Fibroblast of skin of back (primary cell): ENCODE measurements at places on chromosomes 16 and 17.

GRCh38 chr16:11245988-11246387 is 10.0 kb downstream of the SOCS1 start:
- no peak for DNase-seq

GRCh38 chr17:57257895-57258851 is 1.9 kb downstream of the MSI2 start:
- no peak for DNase-seq

DNA sequence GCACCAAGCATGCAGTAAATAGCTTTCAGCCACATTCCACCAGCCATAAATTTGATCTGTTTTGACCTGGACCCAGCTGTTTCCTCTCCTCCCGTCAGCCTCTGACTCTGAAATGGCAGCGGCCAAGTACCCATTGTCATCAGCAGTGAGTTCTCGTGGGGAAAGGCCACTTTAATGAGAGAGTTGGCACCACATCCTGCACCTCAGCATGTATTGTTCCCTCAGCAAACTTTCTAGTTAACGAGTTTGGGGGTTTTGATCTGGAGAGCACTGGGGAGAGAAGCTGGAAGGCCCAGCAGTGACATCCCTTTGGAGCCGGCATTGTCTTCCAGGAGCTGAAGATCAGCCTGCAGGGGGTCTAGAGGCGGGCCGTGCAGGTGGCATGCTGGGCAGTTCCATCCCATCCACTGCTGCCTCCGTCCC is 84.9 kb downstream of the RPA1 start:
- no peak for DNase-seq

- DNase-seq: no peak
Observed at GRCh38 chr16:70563636-70564035, 40.0 kb downstream of the SF3B3 start.

DNA sequence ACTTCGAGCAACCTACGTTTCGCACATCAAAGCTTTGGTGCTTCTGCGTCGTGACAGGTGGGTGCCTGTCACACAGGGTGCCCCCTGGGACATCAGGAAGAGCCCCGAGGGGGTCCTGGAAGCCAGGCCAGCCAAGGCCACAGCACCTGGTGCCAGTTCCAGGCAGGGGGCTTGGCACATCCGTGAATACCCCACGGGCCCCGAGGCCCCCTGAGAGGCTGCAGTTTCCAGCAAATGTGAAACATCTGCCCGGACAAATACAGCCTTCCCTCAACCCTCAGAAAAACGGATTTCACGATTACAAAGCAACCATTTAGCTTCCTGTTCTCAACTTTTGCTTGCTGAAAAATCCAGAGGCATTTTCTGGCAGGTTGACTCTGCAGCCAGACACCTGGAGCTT is 109.3 kb upstream of the METRNL start:
- no peak for DNase-seq

DNA sequence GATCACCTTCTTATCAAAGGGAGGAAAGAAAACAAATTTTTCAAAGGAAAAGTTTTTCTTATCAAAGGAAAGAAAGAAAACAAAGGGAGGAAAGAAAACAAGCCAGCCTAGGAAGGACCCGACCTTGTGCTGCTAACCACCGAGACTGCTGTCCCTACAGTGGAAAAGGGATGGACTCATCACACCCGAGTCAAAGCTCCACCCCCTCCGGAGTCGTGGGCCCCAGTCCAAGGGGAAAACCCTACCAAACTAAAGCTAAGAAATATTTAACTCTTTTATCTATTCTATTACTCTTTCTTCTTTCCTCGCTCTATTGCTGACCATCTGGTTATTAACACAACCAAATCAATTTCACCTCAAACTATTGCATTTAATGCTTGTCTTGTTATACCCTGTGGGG is 6.1 kb upstream of the ENDOV start:
- no peak for DNase-seq

GRCh38 chr16:28823291-28823872 is 583 bp downstream of the ATXN2L start:
- no peak for DNase-seq

DNA sequence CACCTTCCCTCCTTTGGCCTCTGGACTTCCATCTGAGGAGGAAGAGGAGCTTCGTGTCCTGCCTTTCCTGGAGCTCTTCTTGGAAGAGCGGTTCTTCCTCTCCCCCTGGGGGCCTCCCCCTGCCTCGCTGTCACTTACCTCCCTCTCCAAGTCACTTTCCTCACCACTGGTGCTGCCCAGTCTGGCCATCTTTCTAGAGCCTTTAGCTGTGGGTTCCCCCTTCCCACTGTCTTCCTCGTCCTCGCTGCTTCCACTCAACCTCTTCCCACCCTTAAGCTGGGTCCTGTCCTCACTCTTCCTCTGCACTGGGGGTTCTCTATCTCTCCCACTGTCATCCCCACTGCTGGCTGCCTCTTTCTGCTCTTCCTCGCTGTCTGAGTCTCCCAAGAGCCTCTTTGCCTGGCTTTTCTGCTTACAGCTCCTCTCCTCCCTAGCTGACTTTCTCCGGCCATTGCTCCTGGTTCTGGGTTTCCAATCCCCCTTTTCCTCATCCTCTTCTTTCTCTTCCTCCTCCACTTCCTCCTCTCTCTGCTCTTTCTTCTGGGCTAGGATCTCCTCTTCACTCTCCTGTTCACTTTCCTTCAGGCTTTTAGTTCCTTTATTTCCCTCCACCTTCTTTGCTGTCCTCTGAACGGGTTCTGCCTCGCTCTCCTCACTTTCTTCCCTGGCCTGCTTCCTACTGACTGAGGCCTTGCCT is 1.4 kb downstream of the HIRIP3 start:
- DNase-seq: no peak

GRCh38 chr16:21646721-21647561 is 5.5 kb downstream of the IGSF6 start:
- DNase-seq: no peak

DNA sequence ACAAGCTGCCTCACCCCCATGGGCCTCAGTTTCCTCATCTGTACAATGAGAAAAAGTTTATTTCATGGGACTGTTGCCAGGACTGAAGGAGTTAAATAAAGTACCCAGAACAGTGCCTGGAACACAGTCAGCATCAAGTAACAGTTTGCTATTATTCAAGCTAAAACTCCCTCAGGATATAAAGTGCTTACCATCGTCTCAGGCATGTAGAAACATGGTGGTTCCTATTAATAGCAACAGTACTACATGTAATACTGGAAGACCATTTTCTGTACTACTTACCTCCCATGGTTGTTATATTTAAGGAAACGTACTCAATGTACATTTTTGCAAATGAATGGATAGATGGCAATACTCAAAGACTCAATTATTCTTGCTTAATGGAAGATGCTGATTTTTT is 93.4 kb downstream of the NCOR1 start:
- no peak for DNase-seq

DNA sequence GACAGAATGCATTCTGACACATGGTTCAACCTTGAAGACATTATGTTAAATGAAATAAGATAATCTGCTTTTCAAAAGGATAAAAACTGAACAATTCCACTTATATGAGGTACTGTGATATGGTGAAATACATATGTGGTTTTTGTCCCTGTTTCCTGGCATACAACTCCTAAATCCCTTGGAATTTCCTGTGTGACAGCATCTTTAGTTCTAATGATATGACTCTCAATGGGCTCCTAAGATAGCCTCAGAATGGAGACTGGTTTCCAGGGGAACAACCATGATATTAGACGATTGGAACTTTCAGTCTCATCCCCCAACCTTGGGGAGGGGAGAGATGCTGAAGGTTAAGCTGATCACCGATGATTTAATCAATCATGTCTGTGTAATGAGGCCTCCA is 37.7 kb upstream of the PHLPP2 start:
- peak; percentile 90 for DNase-seq
